ENCODE measurements at places on chromosomes 12 and 14.

- no peak for DNase-seq
These were observed 7.2 kb upstream of the ANKRD9 start for GRCh38 chr14:102516531-102517391.

DNA sequence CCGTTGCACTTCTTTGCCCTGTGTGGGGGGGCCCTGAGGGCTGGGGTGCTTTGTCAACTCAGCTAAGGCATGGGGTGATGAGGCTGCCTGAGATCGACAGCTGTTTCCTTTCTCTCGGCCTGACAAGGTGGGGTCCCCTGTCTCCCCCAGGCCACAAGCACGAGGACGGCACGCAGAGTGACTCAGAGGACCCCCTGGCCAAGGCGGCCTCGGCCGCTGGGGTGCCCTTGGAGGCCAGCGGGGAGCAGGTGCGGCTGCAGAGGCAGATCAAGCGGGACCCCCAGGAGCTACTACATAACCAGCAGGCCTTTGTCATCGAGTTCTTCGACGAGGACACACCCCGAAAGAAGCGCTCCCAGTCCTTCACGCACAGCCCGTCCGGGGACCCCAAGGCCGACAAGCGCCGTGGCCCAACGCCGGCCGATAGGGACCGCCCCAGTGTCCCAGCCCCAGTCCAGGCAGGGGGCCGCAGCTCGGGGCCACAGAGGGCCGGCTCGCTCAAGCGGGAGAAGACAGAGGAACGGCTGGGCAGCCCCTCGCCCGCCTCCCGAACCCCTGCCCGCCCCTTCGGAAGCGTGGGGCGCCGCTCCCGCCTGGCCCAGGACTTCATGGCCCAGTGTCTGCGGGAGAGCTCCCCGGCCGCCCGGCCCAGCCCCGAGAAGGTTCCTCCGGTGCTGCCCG, 18.8 kb downstream of the CEP170B start:
- no peak for DNase-seq

GRCh38 chr12:79001404-79001803, 136.8 kb downstream of the SYT1 start:
- no peak for DNase-seq

DNA sequence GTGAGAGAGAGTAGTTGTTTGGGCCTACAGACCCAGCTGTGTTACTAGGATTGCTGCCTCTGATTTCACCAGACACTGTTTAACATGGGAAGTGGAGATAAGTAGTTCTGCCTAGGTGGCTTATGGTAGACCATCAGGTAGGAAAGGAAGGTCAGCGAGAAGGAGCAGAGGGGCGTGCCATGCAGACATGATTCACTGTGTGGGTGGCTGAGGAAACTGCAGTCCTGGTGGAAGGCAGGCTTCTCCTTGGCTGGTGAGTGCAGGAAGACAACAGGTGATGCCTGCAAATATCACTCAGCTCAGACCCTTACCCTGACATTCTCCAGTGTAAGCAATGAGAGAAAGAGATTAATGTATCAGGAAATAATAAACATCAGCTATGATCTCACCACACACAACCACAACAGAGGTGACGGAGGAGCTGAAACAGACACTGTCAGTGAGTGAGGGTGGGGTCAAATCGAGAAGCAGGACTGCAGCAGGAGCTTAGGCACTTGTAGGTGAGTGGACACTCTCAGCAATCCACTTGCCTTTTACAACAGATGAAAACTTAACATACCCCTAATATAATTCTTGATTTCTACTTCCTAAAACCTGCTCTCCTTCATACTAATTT, 2.1 kb upstream of the PRR4 start:
- no peak for DNase-seq

- no peak for DNase-seq
These were observed 15.0 kb downstream of the PMCH start for GRCh38 chr12:102182635-102183034.

GRCh38 chr12:105337391-105337790, 6.9 kb downstream of the C12orf75 start:
- no peak for DNase-seq

- DNase-seq: no peak
These were observed at the start of gene ACOT4 for GRCh38 chr14:73591690-73592449. Gene ACOT4, plus strand, starts transcription at chr14:73591873. Its CDS starts 87 bp downstream, at chr14:73591960.

GRCh38 chr12:124681779-124682391, 114.5 kb upstream of the NCOR2 start:
- DNase-seq: no peak

GRCh38 chr12:14249368-14249767, 116.1 kb upstream of the ATF7IP start:
- no peak for DNase-seq

DNA sequence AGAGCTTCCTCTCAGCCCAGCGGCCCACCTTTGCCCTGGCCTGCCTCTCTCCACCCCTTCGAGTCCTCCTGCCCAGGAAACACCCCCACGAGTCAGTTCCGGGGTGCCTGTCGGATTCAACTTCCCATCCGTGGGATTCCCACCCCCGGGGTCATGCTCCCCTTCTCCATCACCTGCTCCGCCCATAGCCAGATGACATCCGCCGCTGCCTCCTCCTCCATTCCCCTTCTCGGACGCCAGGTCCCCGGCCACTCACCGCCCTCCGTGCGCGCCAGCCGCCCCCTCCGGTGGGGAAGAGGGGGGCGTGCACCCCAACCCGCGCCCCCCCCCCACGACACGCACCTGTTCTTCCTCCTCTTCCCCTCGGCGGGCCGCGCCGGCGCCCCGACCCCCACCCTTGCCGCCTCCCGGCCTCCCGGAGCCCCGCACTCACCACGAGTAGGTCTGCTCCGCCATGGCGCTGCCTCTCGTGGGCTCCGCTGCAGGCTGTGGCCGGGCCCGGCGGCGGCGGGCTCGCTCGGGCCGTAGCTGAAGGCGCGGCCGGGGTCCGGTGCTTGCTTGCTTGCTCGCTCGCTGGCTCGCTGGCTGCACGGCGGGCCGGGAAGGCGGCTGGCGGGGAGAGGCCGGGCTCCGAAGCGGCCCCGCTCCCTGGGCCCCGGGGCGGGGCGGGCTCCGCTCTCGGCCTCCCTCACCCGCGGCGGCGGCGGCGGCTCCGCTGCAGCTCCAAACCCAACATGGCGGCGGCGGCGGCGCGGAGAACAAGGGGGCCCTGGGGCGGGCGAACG, 554 bp downstream of the SPPL3 start:
- DNase-seq: peak; percentile 15

DNA sequence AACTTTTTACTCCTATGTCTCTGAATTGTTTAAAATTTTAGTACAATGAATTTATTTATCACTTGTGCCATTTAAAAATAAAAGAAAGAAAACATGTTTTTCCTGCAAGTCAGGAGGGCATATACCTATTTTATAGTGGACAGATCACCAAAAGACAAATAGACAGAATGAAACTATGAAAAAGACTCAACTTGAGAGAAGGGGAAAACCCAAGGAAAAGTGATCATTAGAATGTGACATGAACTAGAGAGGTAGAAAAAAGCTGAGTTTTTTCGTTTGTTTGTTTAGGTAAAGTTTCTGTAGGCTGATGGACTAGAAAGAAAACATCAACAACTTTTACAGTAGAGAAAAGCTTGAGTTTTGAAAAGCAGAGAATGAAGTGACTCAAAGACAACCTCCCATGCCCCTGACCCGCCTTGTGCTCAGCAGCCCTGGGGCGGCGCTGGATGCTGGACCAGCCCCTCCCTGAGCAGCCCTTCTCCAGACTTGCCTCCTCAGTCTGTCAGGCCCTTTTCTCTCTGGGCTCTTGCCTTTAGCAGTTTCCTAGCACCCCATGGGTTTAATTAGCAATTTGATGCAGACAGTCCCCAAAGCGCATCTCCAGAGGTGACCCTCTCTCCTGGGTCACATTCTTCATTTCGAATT, 95.1 kb upstream of the ARID2 start:
- DNase-seq: no peak

- DNase-seq: no peak
These were observed 4.0 kb downstream of the KTN1 start for GRCh38 chr14:55583942-55584468.

DNA sequence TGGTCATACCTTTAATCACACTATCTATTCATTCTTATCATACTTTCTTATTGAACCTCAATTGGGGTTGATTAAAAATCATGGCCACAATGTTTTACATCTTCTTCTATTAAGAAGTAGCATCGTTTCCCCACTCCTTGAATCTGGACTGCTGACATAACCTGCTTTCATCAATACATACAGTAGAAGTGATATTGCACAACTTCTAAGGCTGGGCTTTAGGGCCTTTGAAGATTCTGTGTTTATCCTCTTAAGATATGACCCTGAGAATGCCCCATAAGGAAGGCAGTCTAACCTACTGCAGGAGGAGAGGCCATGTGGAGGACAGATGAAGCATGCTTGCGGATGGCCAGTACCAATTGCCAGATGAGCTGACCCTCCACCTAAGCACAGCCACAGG, 1142.8 kb upstream of the SEL1L start:
- no peak for DNase-seq

- DNase-seq: no peak
These were observed 394.1 kb downstream of the C12orf75 start for GRCh38 chr12:105724641-105725040.

- no peak for DNase-seq
These were observed 12.8 kb downstream of the LEMD3 start for GRCh38 chr12:65182012-65182739.

DNA sequence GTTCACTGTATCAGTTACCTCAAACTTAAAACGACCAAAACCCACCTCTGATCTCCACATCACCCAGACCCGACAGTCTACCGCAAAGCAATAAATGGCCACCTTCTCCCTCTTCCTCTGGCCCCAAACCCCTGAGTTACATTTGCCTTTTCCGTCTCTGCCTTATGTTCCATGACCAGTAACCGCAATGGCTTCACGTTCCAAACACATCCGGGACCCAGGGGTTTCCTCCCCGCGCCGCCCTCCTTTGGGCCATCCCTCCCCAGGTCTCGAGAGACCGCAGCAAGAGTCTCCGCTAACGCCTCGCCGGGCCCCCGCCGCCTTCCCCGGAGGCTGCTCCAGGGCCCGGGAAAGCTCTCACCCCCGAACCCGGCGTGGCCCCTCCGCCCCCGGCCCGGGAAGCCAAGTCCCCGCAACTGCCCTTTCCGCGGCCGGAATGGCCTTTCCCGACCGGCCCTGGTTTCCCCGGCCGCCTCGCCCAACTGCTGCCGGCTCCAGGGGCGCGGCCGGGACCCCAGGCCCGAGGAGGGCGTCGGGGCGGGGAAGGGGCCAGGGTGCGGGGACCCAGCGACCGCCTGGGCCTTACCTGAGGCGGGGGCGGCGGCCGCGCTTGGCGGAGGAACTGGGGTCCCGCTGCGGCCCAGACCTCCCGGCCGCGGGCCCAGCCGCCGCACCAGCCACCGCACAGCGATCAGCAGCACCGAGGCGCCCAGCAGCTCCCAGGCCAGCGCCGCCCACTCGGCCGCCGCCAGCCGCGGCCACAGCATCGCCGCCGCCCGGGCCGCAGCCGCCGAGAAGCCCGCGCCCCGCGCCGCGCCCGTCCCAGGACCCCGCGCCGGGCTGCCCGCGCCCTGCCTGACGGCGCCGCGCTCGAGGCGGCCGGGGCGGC, at the start of gene ANKLE2:
Gene ANKLE2 (minus strand): TSS at position 801 of the 889 bp plus-strand sequence. CDS start 34 bp downstream, at position 767.
- no peak for DNase-seq

DNA sequence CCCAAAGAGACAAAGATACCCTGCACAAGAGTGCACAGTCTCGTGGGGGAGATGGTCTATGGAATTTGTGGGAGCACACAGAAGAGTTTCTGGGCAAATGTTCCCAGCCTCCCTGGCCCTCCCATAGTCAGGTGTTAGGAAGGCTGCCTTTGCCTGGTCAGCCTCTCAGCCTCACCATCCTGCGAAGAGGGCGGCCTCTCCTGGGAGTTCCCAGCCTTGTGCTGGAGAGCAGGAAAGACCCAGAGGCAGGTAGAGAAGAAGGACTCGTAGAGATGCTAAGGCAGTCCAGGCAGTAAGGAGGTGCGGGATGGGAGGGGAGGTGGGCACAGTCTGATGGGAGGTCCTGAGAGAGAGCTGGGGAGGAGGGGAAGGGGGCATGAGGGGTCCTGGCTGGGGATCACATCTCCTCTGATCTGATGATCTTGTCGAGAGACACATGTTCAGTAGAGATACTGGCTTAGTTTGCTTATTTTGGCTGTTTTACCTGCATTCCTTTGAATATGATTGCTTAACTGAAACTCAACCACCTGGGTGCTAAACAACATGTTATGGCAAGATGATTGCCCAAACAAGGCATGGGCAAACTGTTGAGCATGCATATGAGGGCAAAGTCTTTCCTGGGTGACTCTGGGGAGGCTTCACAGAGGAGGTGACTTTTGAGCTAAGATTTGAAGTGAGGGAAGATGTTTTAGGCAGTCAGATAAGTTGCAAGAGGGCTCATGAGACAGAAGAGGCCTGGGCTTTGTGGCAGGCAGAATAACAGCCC, 10.5 kb downstream of the SERPINA6 start:
- DNase-seq: no peak

DNA sequence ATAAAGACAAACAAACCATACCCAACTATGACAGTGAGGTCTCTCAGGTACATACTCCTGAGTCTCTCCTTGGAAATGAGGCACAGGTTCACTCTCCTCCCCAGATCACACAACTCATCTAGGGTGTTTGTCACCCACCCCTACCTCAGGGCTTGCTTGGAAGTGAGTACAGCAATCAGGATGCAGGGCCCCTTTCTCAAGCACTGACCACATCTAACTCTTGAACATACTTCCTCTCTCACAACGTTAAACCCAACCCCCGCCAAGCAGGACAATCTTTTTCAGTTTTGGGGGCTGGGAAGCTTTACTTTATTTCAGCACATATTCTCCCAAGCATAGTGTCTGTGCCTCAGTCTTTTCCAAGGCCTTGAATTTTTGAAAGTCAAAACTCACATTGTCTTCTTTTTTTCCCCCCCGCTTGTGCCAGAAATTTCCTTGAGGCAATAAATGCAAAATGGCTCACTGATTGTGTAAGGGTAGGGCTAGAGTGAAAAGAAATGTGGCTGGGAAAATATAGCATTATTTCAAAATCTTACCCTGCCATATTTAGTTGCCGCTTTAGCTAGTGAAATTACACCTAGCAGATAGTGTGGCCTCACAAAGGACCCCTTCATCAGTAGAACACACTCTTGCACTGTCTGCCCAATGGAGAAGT, 2.4 kb upstream of the GPR65 start:
- no peak for DNase-seq

- DNase-seq: no peak
These were observed 99.6 kb downstream of the RIN3 start for GRCh38 chr14:92613008-92613658.
